ENCODE measurements at places on chromosomes 12 and 14.

GRCh38 chr14:32382704-32383103 lies 53.6 kb downstream of the AKAP6 start:
- no peak for DNase-seq

- no peak for DNase-seq
Observed at GRCh38 chr14:95725685-95726336, 11.9 kb upstream of the TCL1A start.

- no peak for DNase-seq
Observed at GRCh38 chr12:23862701-23863100, 86.8 kb downstream of the SOX5 start.

DNA sequence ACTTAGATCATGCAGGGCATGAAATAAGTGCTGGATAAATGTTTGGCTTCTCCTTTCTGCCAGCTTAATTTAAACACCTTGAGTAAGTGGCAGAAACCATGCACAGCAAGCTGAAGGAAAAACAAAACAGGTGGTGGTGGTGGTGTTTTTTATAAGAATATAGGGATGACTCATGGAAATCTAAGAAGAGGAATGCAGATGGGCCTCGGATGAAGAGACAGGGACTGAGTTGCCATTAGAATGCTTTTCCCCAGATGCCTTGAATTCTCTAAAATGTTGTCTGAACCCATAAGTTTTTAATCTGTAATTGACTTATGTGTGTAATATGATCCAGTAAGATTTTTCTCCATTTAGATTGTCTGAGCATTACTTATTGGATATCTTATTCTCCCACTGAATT lies 93.1 kb upstream of the ZDHHC17 start:
- DNase-seq, result no peak

- DNase-seq, result no peak
Observed at GRCh38 chr14:93725993-93726392, 62.3 kb downstream of the PRIMA1 start.

DNA sequence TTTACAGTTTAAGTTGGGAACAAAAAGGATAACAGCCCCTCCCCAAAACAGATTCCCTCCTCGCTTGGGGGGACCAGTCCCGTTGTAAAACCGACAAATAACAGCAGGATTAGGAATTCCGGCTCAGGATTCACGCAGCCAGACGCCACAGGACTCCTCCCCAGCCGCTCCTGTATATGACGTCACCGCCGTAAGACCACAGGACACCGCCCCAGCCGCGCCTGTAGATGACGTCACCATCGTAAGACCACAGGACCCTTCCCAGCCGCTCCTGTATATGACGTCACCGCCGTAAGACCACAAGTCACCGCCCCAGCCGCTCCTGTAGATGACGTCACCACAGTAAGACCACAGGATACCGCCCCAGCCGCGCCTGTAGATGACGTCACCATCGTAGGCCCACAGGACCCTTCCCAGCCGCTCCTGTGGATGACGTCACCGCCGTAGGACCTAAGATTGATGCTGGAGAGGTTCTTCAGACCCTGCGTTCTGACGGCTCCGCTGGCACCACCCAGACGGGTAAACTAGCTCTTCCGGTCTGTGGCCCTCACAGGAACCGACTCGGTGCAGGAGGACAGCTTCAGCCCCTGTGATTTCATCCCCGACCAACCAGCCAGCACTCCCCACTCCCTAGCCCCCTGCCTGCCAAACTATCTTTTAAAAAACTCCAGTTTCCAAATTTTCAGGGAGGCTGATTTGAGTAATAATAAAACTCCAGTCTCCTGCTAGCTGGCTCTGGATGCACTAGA lies 43.9 kb upstream of the FBRSL1 start:
- DNase-seq, result no peak

GRCh38 chr14:38828183-38828827 lies 274.7 kb downstream of the SEC23A start:
- DNase-seq, result no peak

DNA sequence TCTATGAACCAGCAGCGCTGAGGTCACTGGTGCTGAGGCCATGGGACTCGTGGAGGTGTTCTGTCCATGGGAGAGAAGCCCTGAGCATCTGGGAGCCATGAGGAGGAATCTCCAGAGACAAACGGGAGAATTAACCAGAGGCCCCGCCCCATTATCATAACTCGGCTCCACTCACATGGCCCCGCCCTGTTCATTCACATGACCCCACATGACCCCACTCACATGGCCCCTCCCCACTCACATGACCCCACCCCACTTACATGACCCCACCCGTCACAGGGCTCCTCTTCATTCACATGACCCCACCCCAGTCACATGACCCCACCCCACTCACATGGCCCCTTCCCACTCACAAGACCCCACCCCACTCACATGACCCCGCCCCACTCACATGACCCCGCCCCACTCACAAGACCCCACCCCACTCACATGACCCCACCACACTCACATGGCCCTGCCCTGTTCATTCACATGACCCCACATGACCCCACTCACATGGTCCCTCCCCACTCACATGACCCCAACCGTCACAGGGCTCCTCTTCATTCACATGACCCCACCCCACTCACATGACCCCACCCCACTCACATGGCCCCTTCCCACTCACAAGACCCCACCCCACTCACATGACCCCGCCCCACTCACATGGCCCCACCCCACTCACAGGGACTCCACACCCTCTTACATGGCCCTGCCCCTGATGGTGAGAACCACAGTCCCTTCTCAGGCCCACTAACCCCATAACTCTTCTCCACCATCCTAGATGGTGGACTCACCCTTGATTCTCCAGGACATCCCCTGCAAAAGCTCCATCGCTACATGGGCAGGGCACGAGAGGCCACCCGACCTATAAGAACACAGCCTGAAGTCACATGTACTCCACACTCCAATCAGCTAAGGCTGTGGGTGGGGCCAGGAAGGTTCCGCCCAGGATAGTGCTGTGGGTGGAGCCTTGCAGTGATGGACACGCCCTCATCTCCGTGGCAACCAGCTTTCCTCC lies 151.1 kb upstream of the SFSWAP start:
- no peak for DNase-seq

DNA sequence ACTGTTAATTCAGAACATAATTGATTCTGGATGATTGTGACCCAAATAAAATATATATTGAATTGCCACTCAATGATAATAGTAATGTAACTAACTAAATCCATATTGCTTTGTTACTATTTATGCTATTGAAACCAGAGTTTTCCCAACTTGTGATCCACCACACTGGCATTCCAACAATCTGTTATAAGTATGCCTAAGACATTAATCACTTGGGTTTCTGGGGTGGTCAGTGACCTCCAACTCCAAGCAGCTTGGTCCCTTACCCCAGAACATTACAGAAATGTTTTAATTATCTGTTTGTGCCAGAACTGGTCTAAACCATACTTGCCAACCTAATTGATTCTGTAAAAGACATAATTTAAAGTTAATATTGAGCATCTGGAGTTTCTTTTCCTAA lies 14.6 kb downstream of the CAPS2 start:
- DNase-seq, result no peak

- no peak for DNase-seq
Observed at GRCh38 chr12:40730281-40730680, 38.0 kb downstream of the CNTN1 start.

- DNase-seq, result no peak
Observed at GRCh38 chr12:34287437-34287836, 265.1 kb downstream of the ALG10 start.

DNA sequence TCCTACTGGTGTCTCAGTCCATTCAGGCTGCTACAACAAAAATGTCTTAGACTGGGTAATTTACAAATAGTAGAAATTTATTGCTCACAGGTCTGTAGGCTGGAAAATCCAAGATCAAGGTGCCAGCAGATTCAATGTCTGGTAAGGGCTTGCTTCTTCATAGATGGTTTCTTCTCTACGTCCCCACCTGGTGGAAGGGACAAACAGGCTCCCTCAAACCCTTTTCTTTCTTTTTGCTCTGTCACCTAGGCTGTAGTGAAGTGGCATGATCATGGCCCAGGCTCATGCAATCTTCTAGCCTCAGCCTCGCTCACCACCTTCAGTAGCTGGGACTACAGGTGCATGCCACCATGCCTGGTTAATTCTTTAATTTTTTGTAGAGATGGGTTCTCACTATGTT lies 106.8 kb upstream of the RPH3A start:
- DNase-seq, result no peak

DNA sequence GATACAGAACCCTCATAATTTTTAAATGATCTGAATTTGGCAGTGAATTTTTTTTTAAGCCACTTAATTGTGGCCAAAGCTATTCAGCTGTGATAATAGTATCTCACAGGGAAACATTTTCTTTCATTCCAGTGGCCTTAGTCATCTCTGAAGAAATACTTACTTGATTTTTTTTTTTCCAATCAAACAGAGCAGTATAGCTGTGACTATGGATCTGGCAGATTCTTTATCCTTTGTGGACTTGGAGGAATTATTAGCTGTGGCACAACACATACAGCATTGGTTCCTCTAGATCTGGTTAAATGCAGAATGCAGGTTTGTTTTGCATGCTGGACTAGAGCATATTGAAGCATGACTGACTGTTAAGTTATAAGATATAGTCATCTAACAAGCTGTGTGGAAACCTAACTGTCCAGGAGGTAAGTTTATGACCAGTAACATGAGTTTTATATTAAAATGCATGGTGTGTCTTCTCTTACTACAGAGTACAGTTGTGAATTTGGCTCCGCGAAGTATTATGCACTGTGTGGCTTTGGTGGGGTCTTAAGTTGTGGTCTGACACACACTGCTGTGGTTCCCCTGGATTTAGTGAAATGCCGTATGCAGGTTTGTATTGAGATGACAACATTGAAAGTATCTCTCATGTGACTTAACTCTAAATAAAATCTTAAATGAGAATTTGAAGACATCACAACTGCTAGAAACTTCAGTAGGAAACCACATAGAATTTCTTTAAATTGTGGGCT lies 1.9 kb downstream of the SLC25A3 start:
- no peak for DNase-seq

DNA sequence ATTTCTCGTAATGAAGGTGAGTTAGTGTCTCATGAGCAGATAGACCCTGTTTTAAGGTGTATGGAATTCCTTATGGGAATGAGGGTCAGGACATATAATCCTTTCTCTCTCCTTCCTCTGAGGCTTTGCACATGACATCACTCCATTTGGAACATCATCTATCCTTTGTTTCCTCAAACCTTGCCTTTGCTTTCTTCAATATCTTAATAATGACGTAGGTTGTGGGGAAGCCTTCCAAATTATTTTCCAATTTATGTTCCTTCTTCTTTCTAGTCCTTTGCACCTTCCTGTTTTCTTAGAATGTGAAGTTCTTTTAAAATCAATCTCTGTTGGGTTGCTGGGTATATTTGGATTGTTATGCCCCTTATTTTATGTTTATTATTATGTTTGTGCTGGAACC lies 502.9 kb upstream of the STXBP6 start:
- no peak for DNase-seq

- no peak for DNase-seq
Observed at GRCh38 chr12:100741084-100741711, 53.4 kb upstream of the ANO4 start.

- DNase-seq, result no peak
Observed at GRCh38 chr12:11596141-11596540, 53.3 kb upstream of the ETV6 start.

DNA sequence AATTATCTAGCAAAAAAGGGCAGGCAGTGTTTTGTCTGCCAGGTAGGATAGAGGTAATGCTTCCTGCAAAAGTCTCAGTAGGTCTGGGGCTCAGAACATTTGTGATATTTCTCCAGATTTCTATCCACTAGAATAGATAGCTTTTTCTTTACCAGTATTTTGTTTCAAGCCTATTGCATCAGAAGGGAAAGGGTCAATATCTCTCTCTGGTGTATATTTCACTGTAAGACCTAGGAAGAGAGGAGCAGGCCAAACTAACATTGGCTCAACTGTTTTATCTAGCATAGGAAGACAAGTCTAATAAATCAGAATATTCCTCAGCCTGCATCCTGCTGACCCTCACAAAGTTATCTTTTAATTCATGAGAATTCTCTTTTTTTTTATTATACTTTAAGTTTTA lies 106.7 kb upstream of the DAAM1 start:
- no peak for DNase-seq

GRCh38 chr12:112198120-112198733 lies 72.9 kb downstream of the TRAFD1 start:
- peak; percentile 4 for DNase-seq

DNA sequence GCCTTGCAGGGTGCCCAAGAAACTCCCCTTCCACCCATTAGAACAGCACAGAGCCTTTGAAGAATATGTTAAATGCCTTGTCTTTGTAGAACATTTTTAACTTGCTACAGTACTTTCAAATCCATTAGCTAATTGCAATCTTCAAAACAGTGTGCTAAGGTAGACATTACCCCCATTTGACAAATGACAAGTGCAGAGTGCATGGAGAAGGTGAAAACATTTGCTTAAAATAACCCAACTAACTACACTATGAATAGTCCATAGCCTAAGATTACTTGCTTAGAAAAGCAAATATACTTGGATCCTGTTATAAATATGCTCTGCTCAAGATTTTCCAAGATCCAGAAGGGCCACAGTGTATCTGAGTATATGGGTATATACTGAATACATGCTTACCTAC lies 87.0 kb upstream of the G2E3 start:
- no peak for DNase-seq

DNA sequence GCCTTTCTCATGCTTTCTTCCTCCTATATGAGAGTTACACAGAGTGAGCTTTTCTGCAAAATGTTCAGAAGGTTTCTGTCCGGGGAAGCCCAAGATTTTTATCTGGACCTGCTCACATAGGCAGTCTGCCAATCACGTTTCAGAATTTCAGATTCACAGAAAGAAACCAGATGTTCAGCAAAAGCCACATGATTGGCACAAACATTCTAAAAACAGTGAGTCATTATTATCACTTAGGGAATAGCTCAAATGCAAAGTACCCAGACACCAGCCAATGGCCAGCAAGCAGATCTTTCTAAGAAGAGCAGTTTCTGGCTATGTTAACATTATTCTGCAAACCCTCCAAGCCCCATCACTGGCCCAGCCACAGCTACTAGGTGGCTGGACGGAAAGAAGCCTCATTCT lies 1558.5 kb upstream of the TMEM132C start:
- DNase-seq, result no peak

All from stimulated activated CD8-positive, alpha-beta memory T cell treated with anti-CD3 and anti-CD28 coated beads, Interleukin-4, amount 100 ng/mL, for 1 hour (primary cell).